ENCODE measurements at places on chromosomes 1 and 21. TPM values are rescaled to one million over a fixed set of nuclear protein-coding genes. Genes with fewer than 3 reads are reported as not detected.

DNA sequence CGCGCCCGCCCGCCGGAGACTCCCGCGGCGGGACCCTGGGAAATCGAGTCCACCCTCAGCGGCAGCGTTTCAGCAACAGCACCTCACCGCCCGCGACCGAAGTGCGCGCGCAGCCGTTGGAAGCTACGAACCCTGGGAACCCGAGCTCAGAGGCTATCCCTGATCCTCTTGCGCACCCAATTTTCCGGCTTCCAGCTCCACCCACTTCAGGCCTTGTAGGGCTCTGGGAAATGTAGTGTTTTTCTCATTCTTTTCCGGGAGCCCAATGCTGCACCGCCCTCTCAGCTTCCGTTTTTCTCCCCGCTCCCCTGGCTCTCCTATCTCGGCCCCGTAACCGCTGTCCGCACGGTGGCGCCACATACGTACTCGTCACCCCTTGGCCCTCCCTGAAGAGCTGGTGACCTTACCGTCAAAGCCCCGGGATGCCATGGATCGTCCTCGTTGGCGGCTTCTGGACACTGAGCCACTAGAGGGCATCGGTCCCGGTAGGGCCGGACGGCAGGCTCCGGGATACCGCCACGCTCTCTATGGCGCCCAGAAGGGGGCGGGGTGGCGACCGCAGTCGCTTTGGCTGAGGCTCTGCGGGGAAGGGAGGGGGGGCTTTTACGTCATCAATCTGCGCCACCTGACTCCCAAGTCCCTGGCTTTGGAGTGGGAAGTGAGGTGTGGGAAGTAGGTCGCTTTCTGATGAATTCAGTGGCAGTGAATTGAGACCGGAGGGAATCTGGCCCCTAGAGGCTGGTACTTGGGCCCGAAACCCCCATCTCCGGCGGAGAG lies at the start of the genes ODR4 and TPR:
Gene ODR4 (plus strand): TSS at position 687 of the 777 bp plus-strand sequence. CDS start 3,948 bp downstream, outside the sequence.
Gene TPR (minus strand): TSS at position 102 of the 777 bp plus-strand sequence. CDS start 225 bp downstream, outside the sequence.
- peak; percentile 99 for DNase-seq

- DNase-seq: no peak
Observed at GRCh38 chr1:190439447-190439846, 38.2 kb downstream of the BRINP3 start.

GRCh38 chr1:71462247-71462646 lies 381.4 kb upstream of the ZRANB2 start:
- no peak for DNase-seq

- no peak for DNase-seq
Observed at GRCh38 chr21:25464275-25464674, 143.0 kb downstream of the MRPL39 start.

DNA sequence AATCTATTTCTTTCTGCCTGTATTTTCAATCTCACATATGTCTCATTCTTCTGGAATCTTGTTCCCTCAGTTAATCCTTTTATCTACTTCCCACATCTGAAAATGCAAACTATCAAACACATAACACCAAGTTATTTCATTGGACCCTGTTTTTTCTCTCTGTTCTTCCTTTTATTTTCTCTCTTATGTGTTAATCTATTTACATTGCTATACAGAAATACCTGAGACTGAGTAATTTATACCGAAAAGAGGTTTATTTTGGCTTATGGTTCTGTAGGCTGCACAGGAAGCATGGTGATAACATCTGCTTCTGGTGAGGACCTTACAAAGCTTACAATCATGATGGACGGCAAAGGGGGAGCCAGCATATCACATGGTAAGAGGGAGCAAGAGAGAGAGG lies 247.6 kb downstream of the TGFB2 start:
- no peak for DNase-seq

DNA sequence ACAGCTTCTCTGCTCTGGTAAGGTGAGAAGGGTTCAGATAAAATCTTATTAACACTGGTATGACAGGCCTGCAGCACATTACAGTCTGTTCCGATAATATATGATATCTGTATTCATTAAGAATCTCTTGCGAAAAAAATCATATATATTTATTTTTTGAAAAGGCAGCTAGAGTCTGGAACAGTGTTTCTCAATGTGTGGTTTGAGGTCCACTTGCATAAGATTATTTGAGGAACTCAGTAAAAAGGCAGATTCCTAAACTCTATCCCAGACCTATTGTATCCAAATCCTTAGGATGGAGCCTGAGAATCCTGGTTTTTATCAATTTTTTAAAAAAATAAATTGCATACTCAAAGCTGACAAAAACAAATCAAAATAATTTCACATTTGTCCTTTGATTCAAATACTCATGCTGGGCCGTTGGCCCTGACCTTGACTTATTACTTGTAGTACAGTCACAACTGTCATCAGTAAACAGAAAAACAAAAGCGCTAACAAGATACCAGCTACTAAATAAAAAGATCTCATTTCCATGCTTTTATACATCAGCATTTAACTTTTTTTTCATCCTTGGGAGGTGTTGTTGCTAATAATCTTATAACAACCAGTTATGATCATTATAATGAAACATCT lies 60.6 kb downstream of the RGS2 start:
- DNase-seq: no peak

- DNase-seq: no peak
Observed at GRCh38 chr1:24713176-24713575, 32.1 kb upstream of the CLIC4 start.

- no peak for DNase-seq
Observed at GRCh38 chr1:96863449-96863848, 141.9 kb downstream of the PTBP2 start.

- DNase-seq: no peak
Observed at GRCh38 chr1:218431476-218431875, 86.3 kb downstream of the TGFB2 start.

DNA sequence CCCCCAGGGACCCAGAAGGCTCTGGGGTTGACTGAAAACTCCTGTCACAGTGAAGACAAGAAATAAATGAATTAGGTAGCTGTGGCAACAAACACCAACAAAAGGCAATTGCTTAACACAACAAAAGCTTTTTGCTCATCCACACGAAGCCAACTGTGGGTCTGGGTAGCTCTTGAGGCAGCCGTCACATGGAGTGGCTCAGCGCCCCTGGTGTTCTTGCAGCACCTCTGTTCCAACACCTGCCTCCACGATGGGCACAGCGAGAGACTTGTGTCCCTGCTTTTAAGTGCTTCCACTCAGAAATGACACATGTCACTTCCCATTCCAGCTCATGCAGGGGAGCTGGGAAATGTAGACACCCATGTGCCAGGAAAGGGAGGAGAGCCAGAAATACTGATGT lies 364.5 kb upstream of the DUSP10 start:
- no peak for DNase-seq

GRCh38 chr1:198934901-198935305 lies 296.1 kb downstream of the PTPRC start:
- no peak for DNase-seq

DNA sequence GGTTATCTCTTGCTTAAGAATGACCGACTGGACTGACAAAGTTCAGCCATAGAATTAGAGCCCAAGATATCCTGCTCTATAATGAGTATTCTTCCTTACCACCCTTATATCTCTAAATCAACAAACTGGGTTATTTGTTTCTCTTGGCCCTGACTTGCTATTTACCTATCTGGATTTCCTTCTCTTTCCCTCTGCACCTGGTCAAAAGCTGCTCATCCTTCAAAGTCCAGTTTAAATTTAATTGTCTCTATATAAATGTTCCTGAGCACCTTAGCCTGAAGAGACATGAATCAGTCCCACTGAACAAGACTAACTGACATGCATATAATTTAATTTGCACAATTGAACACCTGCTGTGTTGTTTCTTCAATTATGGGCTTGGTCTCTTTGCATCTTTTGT lies 127.1 kb upstream of the KCNJ15 start:
- DNase-seq: no peak

The HAO2 gene
- total RNA-seq: 6.6 TPM

The MPZ gene
- 2.9 TPM for total RNA-seq

The NAV1 gene
- total RNA-seq: 30.3 TPM

The TMEM200B gene
- 5.7 TPM for total RNA-seq

The ESRRG gene
- 4.5 TPM for total RNA-seq

The LRRC39 gene
- total RNA-seq: 0.45 TPM

Measured in suprapubic skin (tissue), 4 donors.